ENCODE measurements at places on chromosomes 6 and 20.

GRCh38 chr6:6943421-6943820 is 164.3 kb upstream of the RREB1 start:
- DNase-seq: no peak

GRCh38 chr6:153591159-153591558 is 447.9 kb upstream of the OPRM1 start:
- no peak for DNase-seq

GRCh38 chr6:150409576-150410066 is 40.8 kb downstream of the IYD start:
- no peak for DNase-seq

DNA sequence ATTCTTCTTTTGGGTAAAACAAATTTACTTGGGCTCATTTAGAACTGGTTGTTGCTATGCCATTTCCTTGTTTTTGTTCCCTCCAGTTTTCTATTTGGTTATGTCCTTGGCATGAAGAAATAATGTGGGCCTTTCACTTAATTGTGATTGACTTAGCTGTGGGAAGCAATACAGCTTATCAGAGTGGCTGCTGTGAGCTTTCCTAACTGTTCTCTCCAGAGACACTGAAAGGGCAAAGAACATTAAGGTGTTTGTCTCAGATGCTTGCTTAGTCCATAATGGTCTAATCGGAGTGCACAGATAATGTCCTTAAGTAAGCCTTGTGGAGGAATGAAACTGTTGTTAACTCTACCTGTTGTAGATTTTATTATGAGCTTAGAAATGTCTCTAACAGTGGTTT is 56.6 kb downstream of the SH3BGRL2 start:
- DNase-seq: no peak

- DNase-seq: no peak
These were observed 91.9 kb downstream of the RFPL4B start for GRCh38 chr6:112439010-112439409.

DNA sequence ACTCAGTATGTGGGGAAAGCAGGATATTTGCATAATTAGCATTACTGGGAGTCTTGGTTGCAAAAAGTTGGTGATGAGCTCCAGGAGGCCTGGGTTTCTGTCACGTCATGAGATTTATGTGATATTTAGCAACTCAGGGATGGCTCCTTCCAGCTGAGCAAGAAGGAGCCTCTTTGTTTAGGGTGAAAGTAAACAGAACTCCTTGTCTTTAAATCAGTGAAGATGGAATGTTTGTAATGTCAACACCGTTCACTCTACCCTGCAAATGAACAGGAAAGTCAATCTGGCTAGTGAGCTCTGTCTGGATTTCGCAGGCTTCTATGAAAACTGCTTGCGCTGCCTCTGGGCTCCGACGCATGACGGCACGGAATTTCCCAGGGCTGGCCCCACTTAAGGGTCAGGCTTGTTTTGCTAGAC is 86.9 kb downstream of the PXDC1 start:
- no peak for DNase-seq

DNA sequence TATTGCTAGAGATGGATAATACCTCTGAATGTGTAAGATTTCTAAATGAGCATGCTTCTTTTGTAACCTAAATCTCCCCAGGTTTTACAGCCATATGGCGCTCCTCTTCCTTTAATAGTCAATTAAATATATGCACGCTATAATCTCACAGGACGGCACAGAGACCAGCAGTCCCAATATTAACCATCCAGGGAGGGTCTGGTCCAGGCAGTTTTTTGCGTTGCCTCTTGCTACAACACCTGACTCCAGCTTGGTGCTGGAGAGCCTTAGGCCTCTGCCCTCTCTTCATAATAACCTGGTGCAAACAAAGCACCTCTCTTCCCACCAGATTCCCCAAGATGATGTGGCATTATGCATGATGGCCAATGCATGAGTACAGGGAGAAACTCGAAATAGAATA is 183.4 kb downstream of the LY86 start:
- DNase-seq: no peak

- DNase-seq: no peak
These were observed 155.7 kb downstream of the RIMS1 start for GRCh38 chr6:72042088-72042487.

- peak; percentile 30 for DNase-seq
These were observed 37.9 kb upstream of the MAS1 start for GRCh38 chr6:159852877-159853276.

DNA sequence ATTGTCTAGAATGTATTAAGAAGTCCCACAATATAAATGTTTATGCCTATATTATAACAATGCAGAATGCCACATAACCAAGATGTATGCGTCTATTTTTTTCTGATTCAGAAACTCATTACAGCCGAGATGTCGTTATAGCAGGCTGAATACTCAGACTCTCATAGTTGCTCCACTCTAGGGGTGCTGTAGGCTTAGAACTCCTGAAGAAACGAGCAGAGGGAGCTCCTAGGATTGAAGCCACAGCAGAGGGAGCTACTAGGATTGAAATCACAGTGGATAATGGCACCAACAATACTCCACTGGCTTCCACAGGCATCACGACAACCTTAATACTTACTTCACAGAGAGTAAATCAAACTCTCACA is 208.9 kb downstream of the KIF16B start:
- DNase-seq: no peak

GRCh38 chr6:2616811-2617210 is 133.9 kb downstream of the MYLK4 start:
- DNase-seq: no peak

DNA sequence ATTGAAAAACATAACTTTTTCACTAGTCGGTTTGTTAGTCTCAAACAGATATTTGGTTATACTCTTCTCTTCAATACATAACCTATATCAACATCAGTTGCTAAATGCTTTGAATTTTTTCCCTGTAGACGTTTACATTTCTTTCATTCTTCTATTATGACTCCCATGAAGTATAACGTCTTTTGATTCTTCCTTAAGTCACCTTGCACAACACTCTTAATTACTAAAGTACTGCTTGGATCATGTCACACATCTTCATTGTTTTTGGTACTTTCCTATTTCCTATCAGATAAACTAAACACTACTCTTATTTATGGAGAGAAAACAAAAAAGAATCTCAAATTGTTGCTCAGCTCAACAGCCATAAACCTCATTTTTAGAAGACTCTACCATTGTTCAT is 23.0 kb upstream of the BMP5 start:
- peak; percentile 12 for DNase-seq

DNA sequence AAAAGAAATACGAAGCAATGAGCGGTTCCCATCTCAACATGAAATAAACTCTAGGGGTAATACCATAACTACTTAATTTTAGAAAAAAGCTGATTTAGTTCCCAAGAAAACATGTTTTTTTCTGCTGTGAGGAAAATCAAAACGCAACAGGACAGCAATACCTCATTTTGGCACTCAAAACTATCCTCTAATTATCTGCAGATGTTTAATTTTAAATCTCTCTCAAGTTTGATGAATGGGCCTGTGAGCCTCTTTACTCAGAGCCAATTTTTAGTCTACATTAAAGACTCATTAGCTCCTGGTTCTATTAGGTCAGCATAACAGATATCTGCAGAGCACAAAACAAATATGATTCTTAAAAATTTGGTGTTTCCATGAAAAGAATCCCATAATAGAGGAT is 28.1 kb downstream of the RNF24 start:
- DNase-seq: no peak

DNA sequence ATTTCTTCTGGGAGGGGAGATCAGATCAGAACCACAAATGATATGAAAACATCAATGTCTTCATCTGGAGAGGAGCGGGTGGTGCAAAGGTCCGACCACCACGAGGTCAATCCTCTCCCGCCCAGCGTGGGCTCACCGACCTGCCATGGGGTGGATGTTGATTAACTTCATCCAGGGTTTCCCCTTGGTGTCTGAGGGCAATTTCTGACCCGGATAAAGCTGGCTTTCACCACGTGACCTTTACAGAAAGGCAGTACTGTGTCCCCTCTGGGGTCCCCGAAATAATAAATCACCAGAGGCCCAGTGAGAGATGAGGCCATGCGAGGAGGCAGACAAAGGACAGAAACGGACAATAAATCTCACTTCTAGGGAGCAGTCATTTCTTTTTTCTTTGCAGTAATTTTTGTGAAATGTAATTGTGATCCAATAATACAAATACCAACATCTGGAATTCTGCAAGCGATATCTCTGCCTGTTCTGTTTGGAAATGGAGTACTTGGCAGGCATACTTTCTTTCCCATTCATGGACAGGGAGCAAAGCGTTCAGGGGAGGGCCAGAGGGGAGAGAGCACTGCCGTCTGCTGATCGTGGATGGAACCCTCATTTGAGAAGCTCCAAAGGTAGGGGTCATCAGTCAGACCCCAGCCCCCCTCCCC is 55.1 kb upstream of the APCDD1L start:
- DNase-seq: no peak

DNA sequence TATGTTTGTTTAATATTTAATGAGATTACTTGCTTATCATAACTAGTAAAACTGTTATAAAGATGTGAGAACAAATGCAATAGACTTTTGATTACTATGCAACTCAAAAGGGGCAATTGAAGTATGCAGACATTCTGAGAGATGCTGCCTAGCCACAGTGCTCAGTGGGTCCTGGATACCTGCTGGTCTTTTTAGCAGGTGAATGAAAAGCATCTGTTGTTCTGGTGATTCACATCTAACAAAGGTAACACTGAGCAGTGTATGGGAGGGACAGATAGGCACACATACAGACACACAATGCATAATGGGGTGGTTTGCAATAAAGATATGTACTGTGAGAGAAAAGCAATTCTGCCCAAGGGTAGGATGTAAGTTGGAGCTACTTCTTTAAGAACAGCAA is 46.9 kb downstream of the OGFRL1 start:
- no peak for DNase-seq

DNA sequence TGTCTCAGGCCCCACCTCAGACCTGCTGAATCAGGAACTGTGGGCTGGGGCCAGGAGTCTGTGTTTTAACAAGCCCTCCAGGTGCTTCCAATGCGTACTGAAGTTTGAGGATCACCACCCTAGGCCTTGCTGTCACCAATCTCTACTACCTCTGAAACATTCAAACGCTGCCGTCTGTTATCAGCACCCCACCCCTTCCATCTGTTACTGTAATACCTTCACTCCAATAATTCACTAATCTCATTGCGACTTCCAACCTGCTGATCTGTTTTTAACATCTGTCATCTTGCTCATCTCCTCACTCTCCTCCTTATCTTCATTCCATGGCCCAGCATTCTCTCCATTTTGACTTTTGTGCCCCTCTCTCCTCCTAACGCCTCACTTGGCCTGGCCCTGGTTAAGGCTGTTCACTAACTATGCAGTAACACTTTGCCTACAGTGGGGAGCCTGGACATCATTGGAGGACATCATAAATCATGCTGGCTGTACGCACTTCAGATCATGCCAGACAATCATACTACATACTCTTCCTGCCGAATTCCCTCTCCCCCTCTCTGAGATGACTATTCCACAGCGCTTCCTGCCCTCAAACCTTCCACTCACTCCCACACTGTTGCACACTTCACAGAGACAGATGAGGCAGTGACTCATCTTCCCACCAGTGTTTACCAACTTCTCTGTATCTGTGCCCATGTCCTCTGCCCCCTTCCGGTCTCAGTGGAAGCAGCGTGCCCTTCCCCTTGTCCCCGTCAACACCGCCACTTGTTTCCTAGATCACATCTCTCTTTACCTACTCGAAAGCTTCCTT is 3.0 kb upstream of the GUCA1B start:
- no peak for DNase-seq

DNA sequence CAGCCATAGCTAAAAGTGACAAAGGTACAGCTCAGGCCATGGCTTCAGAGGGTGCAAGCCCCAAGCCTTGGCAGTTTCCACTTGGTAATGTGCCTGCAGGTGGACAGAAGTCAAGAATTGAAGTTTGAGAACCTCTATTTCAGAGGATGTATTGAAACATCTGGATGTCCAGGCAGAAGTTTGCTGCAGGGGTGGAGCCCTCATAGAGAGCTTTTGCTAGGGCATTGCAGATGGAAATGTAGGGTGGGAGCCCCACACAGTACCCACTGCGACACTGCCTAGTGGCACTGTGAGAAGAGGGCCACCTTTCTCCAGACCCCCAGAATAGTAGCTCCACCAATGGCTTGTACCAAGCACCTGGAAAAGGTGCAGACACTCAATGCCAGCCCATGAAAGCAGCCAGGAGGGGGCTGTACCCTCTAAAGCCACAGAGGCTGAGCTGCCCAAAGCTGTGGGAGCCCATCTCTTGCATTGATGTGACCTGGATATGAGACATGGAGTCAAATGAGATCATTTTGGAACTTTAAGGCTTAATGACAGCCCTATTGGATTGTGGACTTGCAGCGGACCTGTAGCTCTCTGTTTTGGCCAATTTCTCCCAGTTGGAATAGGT is 1299.4 kb upstream of the MAP3K7 start:
- no peak for DNase-seq

GRCh38 chr20:1526896-1527295 is 30.6 kb downstream of the SIRPD start:
- no peak for DNase-seq
